ENCODE measurements at places on chromosomes 2 and 18.

GRCh38 chr2:21999522-21999921 is 875.8 kb downstream of the TDRD15 start:
- no peak for DNase-seq

DNA sequence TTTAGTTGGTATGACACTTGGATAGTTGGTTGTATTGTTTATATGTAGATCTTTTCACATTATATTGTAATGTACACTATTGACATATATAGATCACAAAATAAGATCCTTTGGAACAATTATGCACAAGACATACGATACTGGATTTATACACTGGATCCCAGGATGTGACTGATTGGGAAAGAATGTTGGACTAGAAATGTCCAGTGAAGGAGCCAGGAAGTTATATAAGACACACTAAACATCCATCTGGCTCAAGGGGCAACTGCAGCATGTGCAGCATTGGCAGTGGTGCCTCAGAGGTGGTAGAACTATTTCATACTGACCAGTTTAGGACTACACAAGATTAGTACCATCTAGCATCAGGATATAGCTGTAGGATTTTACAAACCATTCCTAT is 104.9 kb downstream of the TRABD2A start:
- no peak for DNase-seq

DNA sequence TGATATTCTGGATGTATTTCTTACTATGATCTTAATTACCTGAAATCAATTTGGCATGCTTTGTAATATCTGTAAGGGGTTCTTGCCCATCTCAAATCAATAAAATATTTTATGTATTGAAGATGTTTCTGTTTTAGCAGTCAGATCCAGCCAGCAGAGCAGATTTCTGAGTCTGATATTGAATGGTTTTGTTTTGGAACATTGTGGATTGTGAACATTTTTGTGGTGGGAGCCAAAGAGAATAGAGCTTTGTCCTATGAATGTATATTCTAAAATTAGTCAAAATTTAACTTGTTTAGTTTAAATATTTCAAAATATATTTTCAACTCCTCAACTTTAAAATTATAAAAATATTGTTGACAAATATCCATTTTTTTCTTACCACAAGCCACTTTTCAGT is 197.0 kb downstream of the UBE2E3 start:
- no peak for DNase-seq

- DNase-seq, result no peak
These were observed 117.2 kb downstream of the HNMT start for GRCh38 chr2:138081225-138082073.
